ENCODE measurements at places on chromosomes 16 and 17. TPM values are rescaled to one million over a fixed set of nuclear protein-coding genes. Genes with fewer than 3 reads are reported as not detected.

GRCh38 chr16:78754713-78755112 lies 655.3 kb downstream of the WWOX start:
- no peaks in the 10 kb centered on the region for H3K27me3 ChIP-seq
- no peak for DNase-seq
- peaks cover 5% of the 10 kb centered on the region for H3K4me1 ChIP-seq
- no peaks in the 10 kb centered on the region for H3K36me3 ChIP-seq
- H3K27ac ChIP-seq, result no peak overlapping the region

DNA sequence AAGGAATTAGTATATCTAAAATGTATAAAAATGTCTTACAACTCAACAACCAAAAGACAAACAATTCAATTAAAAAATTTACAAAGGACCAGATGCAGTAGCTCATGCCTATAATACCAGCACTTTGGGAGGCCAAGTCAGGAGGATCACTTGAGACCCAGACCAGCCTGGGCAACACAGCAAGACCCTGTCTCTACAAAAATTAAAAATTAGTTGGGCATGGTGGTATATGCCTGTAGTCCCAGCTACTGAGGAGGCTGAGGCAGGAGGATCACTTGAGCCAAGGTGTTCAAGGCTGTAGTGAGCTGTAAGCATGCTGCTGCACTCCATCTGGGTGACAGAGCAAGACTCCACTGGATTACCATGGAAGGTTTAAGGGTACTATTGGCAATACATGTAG lies 33.8 kb downstream of the ZNRF1 start:
- H3K27me3 ChIP-seq, result no peaks in the 10 kb centered on the region
- no peak overlapping the region for H3K27ac ChIP-seq
- DNase-seq, result no peak
- peaks cover 2% of the 10 kb centered on the region for H3K4me1 ChIP-seq

DNA sequence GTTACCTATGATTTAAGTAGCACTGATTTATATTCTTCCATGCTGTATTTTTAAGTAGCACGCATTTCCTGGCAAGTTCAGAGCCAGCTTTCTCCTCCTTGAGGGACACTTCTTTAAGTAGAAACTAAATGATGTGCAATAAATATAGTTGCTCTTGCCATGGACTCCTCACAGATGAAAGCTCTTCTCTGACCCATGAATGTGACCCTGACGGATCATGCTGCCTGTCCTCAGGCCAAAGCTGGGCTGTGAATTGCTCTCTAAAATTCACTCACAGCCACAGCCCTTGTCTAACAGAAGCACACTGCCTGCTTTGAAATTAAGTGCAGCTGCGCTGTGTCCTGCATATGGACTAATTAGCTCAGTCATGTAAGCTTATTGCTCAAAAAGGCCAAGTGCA lies 438.8 kb downstream of the PMP22 start:
- DNase-seq, result no peak
- no peak overlapping the region for H3K27ac ChIP-seq
- H3K4me1 ChIP-seq, result no peaks in the 10 kb centered on the region
- no peak overlapping the region for H3K4me3 ChIP-seq

ZC3H7A gene
- 75.5 TPM for total RNA-seq

DNA sequence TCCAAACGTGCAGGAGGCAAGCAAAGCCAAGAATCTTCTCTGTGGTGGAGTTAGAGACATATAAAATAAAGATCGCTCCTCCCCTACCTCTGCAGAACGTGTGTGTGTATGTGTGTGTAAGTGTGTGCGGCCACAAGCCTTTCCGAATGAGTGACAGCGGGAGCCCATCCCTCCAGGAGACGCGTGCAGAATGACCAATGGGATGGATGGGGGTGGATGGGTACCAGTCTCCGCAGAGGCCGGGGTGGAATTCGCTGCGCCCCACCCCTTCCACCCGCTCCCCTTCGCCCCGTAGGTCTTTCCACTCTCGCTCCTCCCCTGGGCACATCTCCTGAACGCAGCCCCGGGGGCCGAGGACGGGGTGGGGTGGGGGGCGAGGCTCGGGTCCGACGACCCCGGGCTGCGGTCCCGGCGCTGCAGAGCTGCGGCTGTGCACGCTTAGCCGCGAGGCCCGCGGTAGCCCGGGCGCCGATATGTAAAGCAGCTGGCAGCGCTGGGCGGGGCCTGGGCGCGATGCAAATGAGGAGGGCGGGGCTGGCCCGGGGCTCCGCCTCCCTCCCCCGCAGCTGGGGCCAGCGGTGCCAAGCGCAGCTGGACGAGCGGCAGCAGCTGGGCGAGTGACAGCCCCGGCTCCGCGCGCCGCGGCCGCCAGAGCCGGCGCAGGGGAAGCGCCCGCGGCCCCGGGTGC lies at the start of gene PRKCB:
TSS of gene PRKCB (plus strand) at position 594 of the 688 bp plus-strand sequence.
- H3K36me3 ChIP-seq, result peaks cover 6% of the 10 kb centered on the region
- peak within 1 kb of the TSS; percentile 94 for H3K4me3 ChIP-seq
- H3K4me1 ChIP-seq, result peaks cover 56% of the 10 kb centered on the region
- peak within 1 kb of the TSS; percentile 83 for H3K27ac ChIP-seq
- H3K27me3 ChIP-seq, result peaks cover 2% of the 10 kb centered on the region
- DNase-seq, result peak; percentile 94

DNA sequence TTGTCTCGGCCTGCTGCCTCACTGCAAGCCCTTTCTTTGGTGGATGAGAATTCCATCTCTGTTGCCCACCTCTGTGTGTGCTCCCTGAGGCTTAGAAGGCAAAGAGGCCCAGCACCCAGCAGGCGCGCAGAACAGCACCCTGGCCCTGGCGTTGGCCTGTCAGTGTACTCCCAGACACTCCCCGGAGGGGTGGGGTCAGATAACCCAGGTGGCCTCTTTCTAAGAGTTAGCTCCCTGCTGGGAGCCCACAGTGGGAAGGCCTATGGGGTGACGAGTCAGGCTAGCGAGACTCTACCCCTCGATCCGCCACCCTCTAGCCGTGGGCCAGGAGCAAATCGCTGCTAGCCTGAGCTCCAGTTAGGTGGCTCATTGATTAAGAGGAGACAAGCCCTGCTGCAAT lies 38.1 kb downstream of the SRL start:
- no peak for DNase-seq
- H3K4me3 ChIP-seq, result no peak overlapping the region
- peaks cover 21% of the 10 kb centered on the region for H3K4me1 ChIP-seq
- H3K27me3 ChIP-seq, result peaks cover 3% of the 10 kb centered on the region
- no peak overlapping the region for H3K27ac ChIP-seq

DNA sequence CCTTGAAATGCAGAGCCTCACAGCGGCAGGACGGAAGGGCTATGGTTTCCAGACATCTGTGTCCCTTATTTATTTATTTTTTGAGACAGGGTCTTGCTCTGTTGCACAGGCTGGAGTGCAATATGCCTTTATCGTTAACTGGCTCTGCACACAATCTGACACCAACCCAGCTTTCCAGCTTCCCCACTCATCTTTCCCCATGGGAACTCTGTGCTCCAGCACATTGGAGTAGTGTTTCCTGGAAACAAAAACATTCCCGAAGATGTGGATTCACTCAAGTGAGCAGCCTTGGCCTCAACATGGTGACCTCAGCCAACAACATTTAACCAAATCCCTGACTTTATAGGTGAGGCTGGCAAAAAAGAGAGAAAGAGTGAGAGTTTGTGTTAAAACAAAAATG lies 307.1 kb downstream of the TMEM114 start:
- H3K27ac ChIP-seq, result no peak overlapping the region
- H3K36me3 ChIP-seq, result no peaks in the 10 kb centered on the region
- no peak overlapping the region for H3K4me3 ChIP-seq
- H3K4me1 ChIP-seq, result no peaks in the 10 kb centered on the region
- DNase-seq, result no peak
